Epithelial cell of proximal tubule (primary cell): ENCODE measurements at places on chromosomes 16 and 17. TPM values are rescaled to one million over a fixed set of nuclear protein-coding genes. Genes with fewer than 3 reads are reported as not detected.

Gene BRICD5
- 5.3 and 10.1 TPM in 2 replicates for total RNA-seq

Gene CDH3
- total RNA-seq, result 91.2 and 174 TPM in 2 replicates

Gene SLC5A11
- total RNA-seq, result not detected in 2 replicates

Gene CDK5R1
- 7.0 and 8.0 TPM in 2 replicates for total RNA-seq

Gene PTX4
- total RNA-seq, result not detected in 2 replicates

Gene TSR1
- total RNA-seq, result 54.8 and 85.1 TPM in 2 replicates

Gene DHX58
- total RNA-seq, result 2.7 and 4.6 TPM in 2 replicates

Gene MSL1
- total RNA-seq, result 44.5 and 59.3 TPM in 2 replicates

Gene TMEM98
- total RNA-seq, result 139 and 180 TPM in 2 replicates

Gene AKTIP
- 16.9 and 20.5 TPM in 2 replicates for total RNA-seq

Gene NFATC2IP
- 24.7 and 35.1 TPM in 2 replicates for total RNA-seq

Gene ICAM2
- 18.4 and 19.9 TPM in 2 replicates for total RNA-seq

Gene ADAP2
- 4.6 and 5.1 TPM in 2 replicates for total RNA-seq

Gene MAP2K4
- total RNA-seq, result 23.0 and 25.7 TPM in 2 replicates

Gene SMIM22
- total RNA-seq, result 0.98 and 12.2 TPM in 2 replicates

Gene GLP2R
- total RNA-seq, result 0.23 TPM in 1 of 2 replicates, not detected in the other

Gene COPZ2
- 2.6 and 8.0 TPM in 2 replicates for total RNA-seq

Gene IRF8
- 0.17 and 2.2 TPM in 2 replicates for total RNA-seq

Gene NUP93
- 92.5 and 134 TPM in 2 replicates for total RNA-seq

Gene DNAH9
- total RNA-seq, result 0.07 TPM in 1 of 2 replicates, not detected in the other

Gene ITGAD
- not detected in 2 replicates for total RNA-seq

Gene OTOA
- not detected in 2 replicates for total RNA-seq

Gene PPP4C
- total RNA-seq, result 98.4 and 178 TPM in 2 replicates

Gene HBM
- total RNA-seq, result not detected in 2 replicates

Gene RNF222
- total RNA-seq, result 0.12 and 0.80 TPM in 2 replicates

Gene LPO
- total RNA-seq, result not detected in 2 replicates

Gene MAP2K3
- 21.8 and 24.7 TPM in 2 replicates for total RNA-seq

Gene DOC2B
- 18.1 and 29.7 TPM in 2 replicates for total RNA-seq
